ENCODE measurements at places on chromosomes 7 and 10.

GRCh38 chr7:22920672-22921071, 93.3 kb downstream of the HYCC1 start:
- DNase-seq: no peak

DNA sequence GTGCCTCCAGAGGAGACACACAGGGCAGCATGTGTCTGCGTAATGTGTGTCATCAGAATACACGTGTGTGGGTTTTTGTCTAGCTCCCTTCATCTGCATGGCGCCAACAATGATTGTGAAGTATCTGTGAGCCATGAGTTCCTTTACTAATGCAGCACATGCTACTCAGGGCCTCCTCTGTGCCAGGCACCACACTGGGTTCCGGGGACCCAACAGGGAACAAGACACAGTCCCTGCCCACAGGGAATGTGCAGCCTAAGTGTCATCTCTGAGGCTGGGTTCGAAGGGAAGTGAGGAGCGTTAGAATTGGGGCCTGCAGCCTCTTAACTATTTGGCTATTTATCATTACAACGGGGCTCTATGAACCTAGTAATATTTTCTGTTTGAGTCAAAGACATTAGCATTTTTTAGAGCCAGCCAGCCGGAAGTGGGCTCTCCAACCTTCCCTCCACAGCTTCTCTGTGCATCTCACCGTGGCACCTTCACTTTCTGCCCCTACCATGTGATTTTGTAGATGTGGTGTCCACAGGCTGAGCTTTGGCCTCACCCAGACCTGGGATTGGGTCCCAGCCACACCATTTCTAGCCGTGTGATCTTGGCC, 43.9 kb upstream of the SRGN start:
- peak; percentile 65 for DNase-seq

DNA sequence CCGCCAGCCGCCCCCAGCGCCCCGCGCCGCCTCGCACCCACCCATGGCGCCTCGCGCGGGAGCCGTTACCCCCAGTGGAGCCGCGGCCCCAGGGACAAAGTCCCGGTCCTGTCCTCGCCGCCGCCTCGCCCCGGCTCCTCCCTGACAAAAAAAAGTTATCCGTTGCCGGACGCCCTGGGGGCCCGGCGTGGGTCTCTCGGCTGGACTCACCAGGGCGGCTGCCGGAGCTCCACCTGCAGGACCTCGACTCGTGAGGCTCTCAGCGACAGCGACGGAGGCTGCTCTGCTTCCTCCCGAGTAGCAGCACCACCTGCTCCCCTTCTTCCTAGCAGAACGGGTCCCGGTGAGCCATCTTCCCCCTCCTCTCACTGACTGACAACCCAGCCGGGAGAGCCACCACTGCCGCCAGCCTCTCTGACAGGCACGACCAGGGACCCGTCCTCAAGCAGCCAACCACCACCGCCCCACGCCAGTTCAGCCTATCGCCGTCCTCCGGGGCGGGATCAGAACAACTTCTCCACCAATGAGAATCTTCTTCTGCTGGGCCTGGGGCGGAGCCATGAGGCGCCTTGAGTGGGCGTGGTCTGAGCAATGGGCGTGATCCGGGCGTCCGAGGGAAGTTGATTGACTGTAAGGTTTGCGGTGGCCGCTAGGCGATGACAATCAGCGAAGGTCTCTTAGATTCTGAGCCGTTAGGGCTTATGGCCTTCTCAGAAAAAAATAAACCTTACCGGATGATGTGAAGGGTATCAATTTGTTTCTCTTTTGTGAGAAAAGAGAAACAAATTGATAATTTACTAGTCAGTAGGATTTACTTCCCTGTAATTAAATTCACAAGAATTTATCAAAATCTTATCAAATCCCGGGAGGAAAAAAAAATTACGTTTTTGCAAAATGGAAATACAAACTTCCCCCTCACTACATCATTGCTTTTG, at the start of gene HYCC1:
Gene HYCC1 (minus strand): TSS at position 416 of the 935 bp plus-strand sequence. CDS start 23,019 bp downstream, outside the sequence.
- peak; percentile 100 for DNase-seq

DNA sequence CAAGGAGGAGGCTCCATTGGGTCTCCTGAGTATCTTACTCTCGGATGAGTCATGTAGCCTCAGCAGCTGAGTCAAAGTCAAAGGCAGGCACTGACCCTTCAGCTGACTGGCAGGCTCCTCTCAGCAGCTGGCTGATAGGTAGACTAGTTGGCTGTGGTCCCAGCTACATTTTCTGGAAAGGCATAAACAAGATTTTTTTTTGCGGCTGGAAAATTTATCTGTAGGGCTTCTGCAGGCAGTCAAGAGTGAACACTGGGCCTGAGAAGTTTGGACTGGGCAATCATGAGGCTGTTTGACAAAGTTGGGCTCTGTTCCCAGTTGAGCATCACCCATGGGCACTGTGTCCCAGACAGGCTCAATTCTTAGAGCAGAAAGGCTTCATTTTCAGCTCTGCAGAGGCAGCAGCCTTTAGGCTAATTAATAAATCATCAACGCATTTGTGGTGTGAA, 796.2 kb downstream of the CCSER2 start:
- DNase-seq: no peak

DNA sequence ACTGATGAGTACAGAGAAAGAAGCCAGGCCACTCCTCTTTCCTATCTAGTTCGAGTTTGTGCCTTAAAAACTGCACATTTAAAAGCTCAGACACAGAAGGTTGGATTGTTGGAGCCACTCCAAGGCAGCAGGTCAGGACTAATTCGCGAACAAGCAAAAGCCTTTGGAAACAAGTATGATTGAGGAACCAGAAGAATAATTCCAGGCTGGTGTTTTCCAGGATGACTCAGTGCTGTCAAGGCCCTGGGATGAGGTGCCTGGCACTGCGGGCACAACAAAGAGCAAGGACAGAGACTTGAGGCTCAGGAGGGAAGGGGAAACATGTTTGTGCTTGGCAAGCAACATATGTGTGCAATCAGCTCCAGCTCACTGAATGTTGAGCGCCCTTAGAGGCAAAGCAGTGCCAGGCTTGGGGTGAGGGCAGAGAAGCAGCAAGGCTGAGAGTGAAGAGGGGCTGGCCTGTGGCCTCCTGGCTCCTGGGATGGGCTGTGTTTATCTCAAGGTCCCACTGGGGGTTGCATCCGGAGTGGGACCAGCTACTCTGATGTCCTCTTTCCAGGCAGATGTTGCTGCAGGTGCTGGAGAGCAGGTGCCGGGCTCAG, 44.1 kb downstream of the VSTM4 start:
- DNase-seq: no peak

DNA sequence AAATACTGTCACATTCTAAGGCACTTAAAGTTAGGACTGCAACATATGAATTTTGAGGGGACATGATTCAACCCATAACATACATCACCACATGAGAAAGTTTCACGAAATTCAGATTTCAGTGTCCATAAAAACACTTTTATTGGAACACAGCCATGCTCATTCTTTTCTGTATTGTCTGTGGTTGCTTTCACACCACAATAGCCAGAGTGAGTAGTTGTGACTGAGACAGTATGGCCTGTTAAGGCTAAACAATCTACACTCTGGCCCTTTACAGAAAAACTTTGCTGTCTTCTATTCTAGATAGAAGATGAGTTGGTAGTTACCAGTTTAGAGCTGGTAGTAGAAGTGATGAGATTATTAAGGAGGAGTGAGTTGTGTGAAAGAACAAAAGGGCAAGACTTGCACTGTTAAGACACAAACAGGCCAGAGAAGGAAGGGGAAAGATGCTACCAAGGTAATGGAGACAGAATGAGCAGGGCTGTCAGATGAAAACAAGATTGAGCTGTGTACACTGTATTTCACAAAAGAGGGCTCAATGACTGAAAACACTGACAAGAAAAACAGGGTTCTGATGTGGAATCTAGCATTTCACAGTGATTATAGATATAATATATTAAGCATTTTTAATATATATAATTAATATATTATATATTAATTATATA, 108.6 kb downstream of the PPP1R3A start:
- no peak for DNase-seq

GRCh38 chr10:35434533-35434932, 98.2 kb downstream of the CCNY start:
- DNase-seq: peak; percentile 62

GRCh38 chr10:43574001-43574892, at the start of gene ZNF239:
ZNF239 (minus strand) TSS chr10:43574616; CDS start chr10:43558079, 16,537 bp downstream.
- peak; percentile 73 for DNase-seq

DNA sequence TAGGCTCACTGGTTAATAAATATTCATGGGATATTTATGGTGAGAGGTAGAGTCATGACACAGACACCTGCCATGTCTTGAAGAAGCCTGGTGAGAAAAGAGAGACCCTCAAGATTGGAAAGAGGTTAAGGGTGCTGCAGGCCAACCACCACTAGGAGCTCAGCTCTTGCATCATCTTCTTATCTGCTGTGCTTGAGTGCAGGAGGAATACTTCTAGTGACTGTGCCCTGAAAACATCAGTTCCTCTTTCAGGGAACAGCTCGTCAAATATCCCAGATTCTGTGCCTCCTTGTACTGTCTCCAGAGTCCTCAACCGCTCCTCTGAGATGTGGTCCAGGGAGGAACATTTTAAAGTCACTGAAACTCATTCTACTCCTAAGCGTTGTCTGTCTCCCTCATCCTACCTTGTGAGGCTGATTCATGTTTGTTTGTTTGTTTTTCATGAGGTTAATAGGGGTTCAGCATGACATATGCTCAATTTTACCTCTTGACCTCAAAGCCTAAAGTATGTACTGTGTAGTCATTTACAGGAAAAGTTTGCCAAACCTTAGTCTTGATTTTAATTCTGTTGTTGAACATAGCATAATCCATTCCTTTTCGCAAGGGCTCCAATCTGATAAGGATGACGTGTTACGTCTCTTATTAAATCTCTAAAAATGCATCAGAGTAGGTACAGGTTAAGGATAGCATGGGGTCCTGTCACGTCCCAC, 293.1 kb downstream of the C7orf25 start:
- no peak for DNase-seq

DNA sequence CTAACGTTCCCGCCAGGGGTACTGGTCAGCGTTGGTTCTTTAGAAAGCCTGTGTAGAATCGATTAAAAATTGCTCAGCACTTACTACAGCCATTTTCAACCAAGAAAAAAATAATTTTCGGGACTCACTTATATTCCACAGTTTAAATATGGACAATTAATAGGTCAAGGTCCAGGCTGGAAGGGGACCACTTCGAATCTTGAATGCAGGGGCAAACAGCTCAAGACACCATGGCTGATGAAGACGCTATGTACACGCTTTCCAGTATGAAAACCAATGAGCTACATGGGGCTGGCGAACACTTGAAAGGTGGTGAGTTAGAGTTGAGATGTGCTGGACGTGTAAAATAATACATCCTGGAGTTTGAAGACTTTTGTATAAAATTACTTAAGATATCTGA, 87.2 kb downstream of the PRKCQ start:
- no peak for DNase-seq

- no peak for DNase-seq
Observed at GRCh38 chr7:116241291-116241690, 31.0 kb downstream of the TES start.

Data from activated CD4-positive, alpha-beta T cell treated with anti-CD3 and anti-CD28 coated beads, Interleukin-2, Interleukin-6, amounts not matched to agents 100 ng/mL and 50 ng/mL, durations not matched to agents 16 hours and 8 hours (primary cell).